CD4-positive, alpha-beta T cell treated with Interleukin-6 at 100 ng/mL for 8 hours (primary cell): ENCODE measurements at places on chromosomes 6 and 20.

- DNase-seq, result no peak
Measured at GRCh38 chr6:140052736-140053729, 678.6 kb upstream of the CITED2 start.

- no peak for DNase-seq
Measured at GRCh38 chr6:139060332-139060731, 31.8 kb downstream of the ABRACL start.

GRCh38 chr20:20732641-20733040, 20.2 kb upstream of the RALGAPA2 start:
- no peak for DNase-seq

DNA sequence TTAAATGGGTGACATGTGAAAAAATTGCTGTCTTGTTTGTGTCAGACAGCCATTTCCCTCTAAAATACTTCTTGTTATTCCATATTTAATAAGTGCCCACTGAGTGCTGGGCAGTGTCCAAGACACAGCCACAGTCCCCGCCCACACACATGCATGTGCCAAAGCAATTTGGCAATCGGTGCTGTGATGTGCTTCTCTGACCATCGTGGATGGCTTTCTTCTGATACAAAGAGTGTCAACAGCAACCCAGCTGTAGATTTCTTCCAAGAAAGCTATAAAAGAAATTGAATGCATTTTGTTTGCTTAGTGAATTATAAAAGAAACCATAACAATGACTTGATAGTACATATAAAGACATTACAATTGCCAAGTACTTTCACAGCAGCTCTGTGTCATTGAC, 140.5 kb upstream of the ATXN1 start:
- DNase-seq, result no peak

GRCh38 chr6:36888654-36889481, 3.1 kb downstream of the C6orf89 start:
- no peak for DNase-seq

GRCh38 chr6:72061286-72061685, 174.9 kb downstream of the RIMS1 start:
- no peak for DNase-seq

DNA sequence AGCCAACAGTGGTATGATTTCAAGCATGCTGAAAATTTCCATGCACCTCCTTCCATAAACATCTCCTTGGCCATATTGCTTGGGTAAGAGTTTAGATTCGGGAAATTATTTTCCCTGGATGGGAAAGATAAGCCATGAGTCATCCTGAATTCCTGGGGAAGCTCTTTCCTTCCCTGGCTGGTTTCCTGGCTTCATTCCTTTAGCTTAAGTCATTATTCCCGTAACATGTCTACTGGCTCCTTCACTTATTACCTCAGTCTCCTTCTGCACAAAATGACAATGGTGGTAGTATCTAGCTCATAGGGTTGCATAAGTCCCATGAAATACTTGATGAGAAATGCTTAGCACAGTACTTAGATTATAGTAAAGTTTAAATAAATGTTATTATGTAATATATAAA, 27.6 kb downstream of the TINAG start:
- DNase-seq, result no peak

GRCh38 chr20:703006-703405, 27.4 kb upstream of the SCRT2 start:
- DNase-seq, result no peak

GRCh38 chr6:22828179-22829062, 259.1 kb downstream of the HDGFL1 start:
- no peak for DNase-seq

- no peak for DNase-seq
Measured at GRCh38 chr6:2916158-2916925, 13.2 kb upstream of the SERPINB9 start.

DNA sequence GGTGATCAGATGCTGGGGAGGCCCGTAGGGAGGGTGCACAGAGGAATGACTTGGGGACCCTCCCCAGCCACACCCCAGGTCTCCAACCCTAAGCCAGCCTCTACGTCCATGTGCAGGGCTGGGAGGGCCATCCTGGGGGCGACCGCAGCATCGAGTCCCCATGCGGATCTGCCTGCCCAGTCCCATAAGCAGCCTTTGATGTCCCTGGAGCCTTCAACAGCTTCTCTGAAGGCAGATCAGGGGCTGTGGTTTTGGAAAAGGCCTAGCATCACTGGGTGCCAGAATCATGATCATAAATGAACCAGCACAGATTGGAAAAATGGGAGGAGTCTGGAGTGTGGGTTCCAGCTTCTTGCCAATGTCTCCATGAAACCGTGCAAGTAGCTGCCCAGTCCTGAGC, 22.9 kb downstream of the TOX2 start:
- no peak for DNase-seq

DNA sequence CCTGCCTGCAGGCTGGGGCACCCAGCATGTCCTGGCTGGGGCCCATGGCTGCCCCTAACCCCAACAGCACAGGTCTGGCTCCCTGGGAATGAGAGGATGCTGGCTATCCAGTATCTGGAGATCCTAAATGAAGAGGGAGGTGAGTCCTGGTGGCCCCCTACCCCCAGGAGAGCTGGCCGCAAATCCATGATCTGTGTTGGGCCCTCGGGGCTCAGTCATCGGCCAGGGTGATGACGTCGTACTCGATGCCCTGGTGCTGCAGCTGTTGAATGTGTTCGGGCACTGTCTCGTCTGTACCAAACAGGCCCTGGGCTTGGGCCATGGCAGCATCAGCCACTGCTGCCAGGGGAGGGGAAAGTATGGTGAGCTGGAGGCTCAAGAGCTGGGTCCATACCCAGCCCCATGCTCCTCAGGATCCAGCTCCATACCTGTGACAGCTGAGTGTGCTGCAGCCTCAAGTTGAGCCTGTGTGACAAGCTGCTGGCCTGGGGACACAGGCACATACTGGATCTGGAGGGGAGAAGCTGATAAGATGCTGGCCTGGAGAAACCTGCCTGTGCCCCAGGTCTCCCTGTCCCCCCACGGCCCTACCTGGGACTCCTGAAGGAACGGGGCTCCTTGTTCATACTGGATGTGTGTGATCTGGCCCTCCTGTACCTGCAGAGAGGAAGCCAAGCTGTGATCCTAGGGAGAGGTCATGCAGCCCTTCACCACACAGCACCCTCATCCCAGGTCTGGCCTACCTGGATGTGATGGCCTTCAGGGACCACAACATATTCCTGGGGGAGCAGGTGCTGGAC, 14.5 kb downstream of the PCIF1 start:
- no peak for DNase-seq
